AG04450 (cell line): ENCODE measurements at places on chromosomes 3 and 15.

DNA sequence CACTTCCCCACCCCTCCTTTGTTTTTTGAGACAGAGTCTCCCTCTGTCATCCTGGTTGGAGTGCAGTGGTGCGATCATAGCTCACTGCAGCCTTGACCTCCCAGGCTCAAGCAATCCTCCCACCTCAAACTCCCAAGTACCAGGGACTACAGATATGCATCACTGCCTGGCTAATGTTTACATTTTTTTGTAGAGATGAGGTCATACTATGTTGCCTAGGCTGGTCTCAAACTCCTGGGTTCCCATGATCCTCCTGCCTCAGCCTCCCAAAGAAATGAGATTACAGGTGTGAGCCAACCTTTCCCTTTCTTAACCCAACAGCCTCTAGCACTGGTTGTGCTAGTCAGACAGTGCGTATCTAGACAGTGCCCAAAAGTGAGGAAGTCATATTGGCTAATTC lies 6.4 kb upstream of the GATM start:
- no peak for DNase-seq

DNA sequence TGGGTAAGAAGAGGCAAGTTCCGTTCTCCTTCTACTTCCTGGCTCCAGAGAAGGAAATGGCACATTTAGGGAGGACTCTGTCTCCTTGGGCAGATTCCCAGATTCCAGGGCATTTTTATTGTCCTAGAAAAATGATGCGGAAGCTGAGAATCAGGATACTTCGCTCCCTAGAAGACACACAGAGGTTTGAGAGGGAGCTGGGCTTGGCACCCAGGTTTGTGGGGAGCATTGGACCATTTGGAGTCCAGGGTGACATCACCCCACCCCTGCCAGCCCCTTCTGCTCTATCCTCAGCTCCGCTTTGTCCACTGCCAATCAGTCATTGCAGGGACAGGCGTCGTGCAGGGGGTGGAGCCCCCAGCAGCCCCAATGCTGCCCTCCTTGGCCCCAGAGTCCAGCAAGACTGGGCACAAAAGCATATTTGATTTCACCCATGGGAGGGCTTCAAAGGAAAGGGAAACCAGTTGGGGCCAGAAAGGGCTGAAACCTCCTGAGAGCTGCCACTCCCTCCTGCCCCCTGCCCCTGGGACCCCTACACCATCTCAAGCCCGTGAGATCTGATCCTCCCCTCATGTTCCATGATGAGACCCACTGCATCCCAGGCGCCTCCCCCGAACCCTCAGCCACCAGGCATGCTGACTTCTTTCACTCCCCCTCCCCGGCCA lies 129.8 kb upstream of the MEF2A start:
- DNase-seq, result no peak

- DNase-seq, result no peak
Observed at GRCh38 chr3:158347966-158348365, 223.0 kb upstream of the MLF1 start.

- DNase-seq, result no peak
Observed at GRCh38 chr15:62513893-62514292, 348.8 kb upstream of the C2CD4B start.

DNA sequence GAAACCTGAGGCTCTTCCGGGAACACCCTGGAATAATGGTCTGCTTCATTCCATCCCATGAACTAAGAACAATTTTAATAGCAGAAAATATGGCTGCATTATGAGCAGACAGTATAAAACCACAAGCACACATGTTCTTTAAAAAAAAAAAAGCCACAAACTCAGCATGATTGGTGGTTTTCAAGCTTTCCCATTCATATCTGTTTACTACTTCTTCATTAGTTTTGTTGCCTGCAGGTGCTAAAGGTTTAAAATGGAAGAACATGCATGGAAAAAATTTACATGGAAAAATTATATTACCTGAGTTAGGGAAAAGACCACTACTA lies 137.9 kb upstream of the HES1 start:
- DNase-seq, result no peak

GRCh38 chr3:137998121-137999042 lies 11.6 kb upstream of the CLDN18 start:
- no peak for DNase-seq

DNA sequence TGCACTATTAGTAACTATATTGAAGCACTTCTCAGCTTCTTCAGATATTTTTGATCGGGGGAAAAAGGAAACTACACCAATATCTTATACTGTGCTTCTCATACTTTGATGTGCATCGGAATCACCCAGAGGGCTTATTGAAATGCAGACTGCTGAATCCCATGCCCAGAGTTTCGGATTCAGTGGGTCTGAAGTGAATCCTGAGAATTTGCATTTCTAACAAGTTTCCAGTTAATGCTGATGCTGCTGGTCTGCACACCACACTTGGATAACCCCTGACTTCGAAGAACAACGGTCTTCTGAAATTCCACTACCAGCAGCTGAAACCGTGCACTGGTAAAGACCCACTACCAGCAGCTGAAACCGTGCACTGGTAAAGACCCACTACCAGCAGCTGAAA lies 243.9 kb downstream of the NTRK3 start:
- DNase-seq, result no peak

DNA sequence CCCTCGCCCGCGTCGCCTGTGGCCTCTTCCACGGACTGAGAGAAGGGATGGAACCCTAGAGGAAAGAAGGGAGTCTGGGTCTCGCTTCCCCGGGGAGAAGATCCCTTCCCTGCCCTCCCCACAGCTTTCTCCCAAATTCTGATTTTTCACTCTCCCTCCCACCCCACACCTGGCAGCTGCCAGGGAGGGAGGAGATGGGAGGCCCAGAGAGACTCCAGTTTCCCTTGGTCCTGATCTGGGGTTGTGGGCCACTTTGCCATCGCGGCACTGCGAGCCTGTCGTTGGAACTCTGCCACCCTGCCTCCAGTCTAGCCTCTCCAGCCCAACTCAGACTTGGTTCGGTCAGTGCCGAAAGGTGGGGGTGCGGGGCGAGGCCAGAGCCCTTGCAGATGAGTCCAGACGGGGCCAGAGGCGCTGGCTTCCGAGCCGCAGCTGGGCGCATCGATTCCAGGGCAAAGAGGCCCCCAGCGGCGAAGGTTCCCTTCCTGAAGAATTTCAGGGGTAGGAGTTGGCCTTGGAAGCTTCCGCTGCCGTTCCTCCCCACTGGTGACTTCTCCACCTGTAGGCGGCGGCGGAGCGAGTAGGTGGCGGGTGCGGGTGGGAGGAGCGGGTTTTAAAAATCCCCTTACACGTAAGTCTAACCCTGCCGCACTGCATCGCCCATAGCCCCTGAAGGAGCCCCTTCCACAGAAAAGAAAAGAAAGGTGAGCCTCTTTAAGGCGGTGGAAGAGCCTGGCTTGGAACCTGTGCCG lies 5.2 kb downstream of the WNT5A start:
- DNase-seq, result no peak

GRCh38 chr3:16739541-16740105 lies 134.4 kb upstream of the DAZL start:
- DNase-seq, result no peak

DNA sequence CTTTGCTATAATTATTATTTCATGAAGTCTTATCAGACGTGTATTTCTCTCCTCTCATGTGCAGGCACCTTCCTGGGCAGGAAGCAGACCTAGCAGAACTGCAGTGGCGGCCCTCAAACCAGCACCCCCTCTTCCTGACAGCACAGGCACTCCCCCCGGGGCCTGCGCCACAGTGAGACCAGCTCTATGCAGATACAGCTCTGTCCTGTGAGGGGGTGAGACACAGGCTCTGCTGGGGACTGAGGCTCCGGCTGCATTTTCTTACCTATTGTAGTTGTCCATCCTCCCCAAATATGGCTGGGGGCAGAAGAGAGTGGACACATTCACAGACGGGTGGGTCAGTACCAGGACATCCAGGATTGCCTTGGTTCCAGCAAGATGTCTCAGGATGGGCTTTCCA lies 5.0 kb downstream of the CISH start:
- DNase-seq, result no peak

- DNase-seq, result no peak
Observed at GRCh38 chr15:76363251-76363650, 26.7 kb downstream of the ISL2 start.

DNA sequence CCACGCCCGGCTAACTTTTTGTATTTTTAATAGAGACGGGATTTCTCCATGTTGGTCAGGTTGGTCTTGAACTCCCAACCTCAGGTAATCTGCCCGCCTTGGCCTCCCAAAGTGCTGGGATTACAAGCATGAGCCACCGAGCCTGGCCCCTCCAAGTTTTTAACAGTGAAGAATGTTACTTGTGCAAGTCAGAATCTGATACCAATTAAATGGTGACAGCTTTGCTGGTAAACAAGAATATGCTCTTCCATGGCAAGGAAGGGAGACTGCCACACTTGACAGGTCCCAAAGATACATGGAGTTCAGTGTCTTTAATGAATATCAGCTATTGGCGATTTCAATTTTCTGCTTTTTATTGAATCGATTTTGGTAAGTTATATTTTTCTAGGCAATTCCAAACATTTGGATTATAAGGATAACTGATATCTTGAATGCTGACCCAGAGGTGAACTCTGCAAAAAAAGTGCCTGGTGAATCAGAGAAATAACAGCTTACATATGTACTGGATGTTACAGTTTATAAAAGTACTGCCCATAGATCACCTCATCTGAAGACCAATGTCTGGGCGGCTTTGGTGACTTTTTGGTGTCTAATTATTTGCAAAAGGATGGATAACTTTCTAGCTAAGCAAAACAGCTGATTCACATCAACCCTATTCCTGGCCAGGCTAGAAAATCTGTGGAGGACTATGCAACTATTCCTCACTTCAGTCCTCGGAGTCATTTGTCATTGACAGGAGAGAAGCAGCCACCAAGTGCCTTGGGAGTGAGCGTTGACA lies 1.2 kb downstream of the PARP16 start:
- no peak for DNase-seq

- DNase-seq, result no peak
Observed at GRCh38 chr3:81735334-81735733, 26.1 kb downstream of the GBE1 start.

GRCh38 chr3:194397757-194398312 lies 1.2 kb downstream of the GP5 start:
- no peak for DNase-seq

- no peak for DNase-seq
Observed at GRCh38 chr3:23071758-23072157, 131.4 kb upstream of the UBE2E2 start.

DNA sequence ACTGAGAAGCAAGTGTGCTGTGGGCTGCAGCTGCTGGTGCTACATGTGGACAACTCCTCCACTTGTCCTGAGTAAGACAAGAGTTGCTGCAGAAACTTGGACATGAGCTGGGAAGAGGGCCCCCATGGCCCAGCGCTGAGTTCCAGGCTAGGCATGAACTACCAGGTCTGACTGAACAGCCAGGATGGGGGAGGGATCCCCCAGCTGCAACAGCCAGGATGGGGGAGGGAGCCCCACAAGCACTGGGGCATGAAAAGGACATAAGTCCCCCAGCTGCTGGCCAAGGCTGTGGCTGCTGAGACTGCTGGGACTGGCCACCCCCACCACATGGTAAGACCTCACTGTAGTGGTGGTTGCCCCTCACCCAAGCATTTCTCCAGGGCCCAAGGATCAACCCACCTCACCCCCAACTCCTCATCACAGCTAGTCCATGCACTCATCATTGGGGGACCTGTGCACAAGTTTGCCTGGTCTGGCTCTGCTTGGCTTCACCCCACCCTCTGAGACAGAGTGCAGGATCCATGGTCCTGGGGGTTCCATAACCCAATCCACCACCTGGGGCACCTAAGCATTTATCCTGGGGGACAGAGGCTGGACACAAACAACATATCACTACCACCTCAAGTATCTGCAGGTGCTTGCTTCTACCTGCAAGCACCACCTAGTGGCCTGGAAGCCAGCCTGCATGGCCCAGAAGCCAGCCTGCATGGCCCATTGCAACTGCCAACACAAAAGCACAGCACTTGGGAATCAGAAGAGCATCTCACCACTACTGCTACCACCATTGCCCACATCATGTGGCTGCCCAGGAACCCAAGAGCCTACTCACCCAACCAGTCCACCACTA lies 84.5 kb upstream of the STT3B start:
- DNase-seq, result no peak

GRCh38 chr3:42697289-42698051 lies 5.1 kb downstream of the HHATL start:
- no peak for DNase-seq

DNA sequence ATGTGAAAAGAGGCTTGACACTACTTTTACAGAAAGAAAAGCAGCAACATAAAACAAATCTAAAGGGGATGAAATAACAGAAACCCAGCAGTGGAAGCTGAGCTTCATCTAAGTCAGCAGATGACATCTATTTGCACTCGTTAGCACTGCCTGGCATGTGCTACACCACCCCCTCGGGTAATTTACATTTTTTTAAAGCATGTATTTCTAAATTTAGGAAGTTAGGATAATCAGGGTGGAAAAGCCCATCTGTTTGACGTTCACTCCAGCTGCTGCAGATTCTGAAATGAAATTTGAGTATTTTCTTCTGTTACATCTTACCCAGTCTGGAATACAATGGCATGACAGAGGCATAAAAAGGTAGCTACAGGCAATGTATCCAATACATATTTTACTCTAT lies 20.7 kb downstream of the IGSF11 start:
- no peak for DNase-seq

GRCh38 chr3:33144433-33144832 lies 30.6 kb downstream of the CRTAP start:
- DNase-seq, result no peak

DNA sequence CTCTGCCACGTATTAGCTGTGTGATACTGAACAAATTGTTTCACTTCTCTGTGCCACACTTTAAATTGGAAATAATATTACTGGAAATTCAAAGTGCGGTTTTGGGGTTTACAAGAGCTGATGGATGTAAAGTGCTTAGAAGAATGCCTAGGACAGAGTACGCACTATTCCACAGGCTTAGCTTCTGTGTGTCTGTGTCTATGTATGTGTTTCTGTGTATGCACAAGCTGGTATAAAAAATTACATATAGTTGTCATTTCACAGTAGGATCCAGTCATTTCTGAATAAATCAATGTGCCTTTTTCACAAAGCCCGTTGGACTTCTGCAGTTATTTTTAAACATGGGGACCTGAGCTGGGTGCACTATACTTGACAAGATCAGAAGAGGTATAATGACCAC lies 370.4 kb downstream of the TUSC7 start:
- no peak for DNase-seq
